NCI-H1694 (cell line): ENCODE measurements at places on chromosomes 5 and 9.

DNA sequence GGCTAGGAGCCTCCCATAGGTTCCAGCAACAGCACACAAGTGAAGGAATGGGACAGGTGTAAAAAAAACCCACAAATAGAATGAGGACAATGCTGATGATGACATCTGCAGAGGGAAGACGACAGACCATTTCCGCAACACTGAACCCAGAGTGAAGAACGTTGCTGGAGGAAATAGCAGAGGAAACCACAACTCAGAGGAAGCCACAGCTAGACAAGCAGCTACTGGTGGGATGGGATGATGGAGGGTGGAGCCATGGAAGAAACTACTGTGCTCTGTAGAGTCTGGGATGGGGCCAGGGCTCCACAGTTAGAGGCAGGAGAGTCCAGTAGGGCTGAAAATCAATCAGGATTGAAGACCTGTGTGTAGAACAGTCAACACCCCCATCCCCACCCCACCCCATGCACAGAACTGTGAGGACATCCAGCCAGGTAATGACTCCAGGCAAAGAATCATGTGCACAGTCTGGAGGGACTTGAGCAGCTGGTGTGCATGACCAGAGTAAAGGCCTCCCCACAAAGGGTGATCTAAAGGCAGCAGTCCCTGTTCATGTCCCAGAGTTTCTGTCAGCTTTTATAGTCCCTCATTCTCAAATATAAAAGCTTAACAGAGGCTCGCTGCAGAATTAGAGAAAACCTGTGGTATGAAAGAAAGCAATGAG lies 65.2 kb upstream of the SPIN1 start:
- no peak for DNase-seq

DNA sequence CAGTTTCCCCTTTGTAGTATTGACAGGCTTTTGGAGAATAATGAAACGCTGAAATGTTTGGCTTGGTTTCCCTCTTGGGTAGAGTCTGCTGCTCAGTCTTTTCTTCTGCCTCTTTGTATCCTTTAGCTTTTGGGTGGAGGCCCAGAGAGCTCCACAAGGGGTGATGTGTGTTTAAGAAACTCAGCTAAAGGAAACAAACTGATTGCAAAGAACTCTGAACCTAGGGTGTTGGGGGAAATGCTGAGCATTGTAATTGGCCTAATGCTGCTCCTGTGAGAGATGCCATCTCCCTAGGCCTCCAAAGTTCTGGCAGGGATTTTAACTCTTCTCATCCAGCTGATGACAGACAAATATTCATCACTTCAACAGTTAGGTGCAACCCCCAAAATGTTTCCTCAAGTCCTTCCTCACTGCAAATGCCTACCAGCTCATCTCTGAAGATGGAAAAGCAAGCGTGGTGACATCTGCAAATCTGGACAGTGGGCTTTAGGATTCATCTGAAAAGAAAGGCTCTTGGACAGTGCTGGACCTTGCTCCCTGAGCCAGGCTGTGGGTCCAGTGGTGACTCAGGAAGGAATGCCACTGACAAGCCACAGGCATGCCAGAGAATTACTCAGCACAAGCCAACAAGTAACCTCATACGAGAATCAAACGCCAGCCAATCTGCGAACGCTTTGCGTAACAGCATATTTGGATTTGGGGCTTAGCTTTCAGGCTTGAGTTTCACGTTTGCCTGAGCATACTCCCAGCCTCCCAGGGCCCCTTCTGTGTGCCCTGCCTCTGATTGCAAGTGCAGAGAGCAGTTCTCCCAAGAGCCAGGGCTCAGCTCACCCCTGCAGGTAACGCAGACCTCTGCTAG lies 30.5 kb upstream of the ZSWIM6 start:
- DNase-seq: no peak

DNA sequence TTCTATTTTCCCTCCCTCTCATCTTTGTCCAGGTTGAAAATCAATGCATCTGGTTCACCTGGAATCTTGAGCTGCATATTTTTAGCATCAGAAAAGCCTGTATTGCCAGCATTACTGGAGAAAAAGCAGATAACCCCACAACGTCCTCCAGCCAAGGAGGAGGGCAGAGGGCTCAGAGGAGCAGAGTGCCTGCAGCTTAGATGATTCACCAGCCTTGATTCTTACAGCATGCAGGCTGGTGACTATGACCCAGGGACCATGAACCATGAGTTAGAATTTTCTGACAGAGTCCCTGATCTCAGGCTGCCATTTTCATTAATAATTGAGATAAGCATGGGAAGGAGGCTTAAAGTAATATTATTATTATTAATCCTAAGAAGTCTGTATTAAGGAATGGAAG lies 278.2 kb downstream of the BRINP1 start:
- no peak for DNase-seq

DNA sequence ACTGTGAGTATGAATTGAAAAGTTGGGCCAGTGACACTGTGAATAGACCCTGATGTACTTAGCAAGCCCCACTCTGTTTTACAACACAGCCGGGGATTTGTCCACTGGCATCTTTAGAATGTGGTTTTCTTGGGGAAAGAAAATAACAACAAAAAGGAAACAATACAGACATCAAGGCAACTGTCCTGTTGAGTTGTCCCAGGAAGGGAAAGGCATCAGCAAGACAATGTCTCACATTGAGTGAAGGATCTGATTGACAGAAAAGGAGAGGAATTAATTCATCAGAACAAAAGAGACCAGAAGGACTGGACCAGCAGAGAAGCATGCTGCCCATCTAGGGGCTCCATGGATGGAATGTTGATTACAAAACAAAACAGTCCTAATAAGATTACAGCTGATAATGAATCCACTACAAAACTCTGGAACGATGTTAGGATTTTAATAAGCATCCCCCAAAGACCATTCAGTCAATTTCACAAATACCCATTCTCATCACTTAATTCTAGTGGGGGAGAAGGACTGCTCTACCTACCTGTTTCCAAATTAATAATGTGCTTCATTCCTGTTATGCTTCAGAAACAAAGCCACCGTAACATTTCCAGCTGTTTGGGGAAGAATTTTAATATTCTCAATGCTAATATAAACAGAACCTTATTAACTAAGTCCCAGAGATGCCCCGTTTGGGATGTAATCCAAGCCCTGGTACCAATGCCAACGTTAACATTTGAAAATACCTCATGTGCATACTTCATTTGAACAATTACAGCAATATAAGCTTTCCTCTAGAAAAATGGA lies 298.0 kb downstream of the SPOCK1 start:
- DNase-seq: no peak

GRCh38 chr5:151154931-151155774 lies 2.4 kb downstream of the ANXA6 start:
- DNase-seq: no peak

DNA sequence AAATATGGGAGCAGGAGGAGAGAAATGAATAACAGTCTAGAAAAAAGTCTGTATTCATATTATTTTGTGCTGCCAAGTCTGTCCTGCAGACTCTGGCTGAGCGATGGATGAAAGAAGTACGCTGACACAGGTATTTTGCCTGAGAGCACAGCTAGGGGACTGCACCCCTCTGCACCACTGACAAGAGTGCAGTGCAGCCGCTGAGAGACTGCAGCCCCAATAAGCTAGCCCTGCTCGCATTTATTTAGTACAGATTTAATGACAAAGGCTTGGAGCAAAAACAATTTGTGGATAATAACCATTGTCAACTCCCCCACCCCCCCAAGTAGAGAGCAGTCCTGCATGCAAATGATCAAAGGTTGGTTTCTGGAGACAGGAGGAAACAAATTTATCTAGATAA lies 13.3 kb upstream of the MRPS30 start:
- no peak for DNase-seq

DNA sequence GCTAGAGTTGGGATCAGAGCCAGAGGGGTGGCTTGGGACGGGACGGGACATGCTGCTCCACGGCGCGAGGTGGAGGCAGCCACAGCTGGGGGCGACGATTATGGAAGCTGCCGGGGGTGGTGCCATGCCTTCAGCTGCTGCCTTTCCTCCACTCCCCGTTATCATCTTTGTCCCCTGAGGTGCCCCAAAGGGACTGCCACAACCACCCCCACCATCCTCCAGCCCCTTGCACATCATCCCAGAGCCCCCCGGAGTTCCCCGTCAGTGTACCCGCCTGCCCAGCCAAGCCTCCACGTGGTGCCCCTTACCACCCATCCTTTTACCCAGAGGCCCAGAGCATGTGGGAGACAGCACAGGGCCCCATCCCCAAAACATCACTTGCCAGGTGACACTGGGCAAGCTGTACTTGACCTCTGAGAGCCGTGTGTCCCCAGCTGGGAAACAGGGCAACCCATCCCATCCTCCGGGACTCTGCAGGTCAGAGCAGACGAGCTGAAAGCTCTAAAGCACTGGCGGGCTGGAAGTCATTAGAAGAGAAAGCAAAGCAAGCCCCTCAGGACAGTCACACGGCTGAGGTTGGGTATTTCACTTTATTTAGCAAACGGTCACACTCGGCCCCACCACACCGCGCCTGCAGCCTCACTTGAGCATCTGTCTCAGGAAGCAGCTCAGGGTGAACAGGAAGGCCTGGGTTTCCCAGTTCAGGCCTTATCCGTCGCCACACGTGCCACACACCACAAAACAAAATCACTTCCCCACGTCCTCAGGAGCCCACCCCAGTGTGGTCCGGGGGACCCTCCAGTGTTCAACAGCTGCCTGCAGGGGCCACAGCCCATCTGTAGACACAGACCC lies 19.5 kb upstream of the MXD3 start:
- DNase-seq: no peak

- no peak for DNase-seq
Measured at GRCh38 chr5:74075501-74076484, 449.8 kb downstream of the ARHGEF28 start.

- DNase-seq: no peak
Measured at GRCh38 chr5:132389585-132390286, 20.2 kb downstream of the SLC22A5 start.

GRCh38 chr5:84260140-84260539 lies 124.5 kb downstream of the EDIL3 start:
- DNase-seq: no peak

DNA sequence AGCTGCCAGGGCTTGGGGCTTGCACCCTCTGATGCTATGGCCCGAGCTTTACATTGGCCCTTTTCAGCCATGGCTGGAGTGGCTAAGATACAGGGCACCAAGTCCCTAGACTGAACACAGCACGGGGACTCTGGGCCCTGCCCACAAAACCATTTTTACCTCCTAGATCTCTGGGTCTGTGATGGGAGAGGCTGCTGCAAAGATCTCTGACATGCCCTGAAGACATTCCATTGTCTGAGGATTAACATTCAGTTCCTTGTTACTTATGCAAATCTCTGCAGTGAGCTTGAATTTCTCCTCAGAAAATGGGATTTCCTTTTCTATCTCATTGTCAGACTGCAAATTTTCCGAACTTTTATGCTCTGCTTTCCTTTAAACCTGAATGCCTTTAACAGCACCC lies 337.0 kb upstream of the SMC2 start:
- no peak for DNase-seq

GRCh38 chr5:149550594-149551226 lies 529 bp downstream of the CSNK1A1 start:
- no peak for DNase-seq

DNA sequence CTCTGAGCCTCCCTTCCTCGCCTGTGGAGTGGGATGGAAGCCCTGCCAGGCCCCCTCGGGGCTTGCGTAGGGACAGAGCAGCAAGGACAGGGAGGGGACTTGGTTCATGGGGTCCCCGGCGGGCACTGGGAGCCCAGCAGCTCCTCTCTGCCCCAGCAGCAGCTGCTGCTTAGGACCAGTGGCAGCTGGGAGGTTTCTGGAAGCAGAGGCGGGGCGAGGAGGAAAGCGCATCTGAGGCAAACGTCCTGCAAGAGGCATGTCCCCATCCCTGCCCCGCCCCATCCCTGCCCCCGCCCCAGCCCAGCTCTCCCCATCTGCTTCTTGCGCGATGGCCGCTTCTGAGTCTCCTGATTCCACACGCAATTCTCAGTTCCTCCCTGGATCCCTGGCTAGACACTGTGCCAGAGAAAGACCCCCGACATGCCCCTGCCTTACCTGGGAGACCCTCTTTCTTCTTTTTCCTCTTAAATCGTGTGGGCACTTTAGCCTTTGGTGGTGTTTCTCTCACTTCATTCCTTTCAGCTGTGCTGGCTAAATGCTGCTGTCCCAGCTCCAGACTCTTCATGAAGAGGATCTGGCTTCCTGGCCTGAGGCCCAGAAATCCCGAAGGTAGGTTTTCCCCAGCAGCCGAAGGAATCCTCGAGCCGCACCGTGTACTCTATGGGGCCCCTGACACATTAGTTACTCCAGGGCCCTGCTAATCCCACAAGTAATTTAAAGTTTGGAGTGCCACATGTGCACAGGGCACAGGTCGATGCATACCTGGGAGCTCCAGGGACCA lies 4.4 kb upstream of the OR2S2 start:
- no peak for DNase-seq

DNA sequence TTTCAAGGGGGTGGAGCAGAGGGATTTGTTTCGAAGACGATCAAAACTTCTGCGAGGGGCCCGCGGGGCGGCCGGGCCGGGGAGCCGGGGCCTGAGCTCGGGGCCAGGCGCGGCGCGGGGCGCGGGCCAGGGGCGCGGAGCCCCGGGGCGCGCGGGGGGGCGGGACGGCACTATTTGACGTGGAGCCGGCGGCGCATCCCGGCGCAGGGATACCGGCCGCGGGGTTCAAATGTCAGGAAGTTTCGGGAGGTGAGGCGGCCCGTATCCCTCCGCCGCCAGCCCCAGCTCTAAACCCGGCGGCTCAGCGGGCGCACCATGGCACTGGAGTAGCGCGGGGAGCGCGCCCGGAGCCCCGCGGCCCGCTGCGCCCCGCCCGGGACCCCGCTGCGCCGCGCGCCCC lies at the start of gene LMX1B:
Gene LMX1B, plus strand, starts transcription at position 278 of the 400 bp plus-strand sequence. CDS start 522 bp downstream, outside the sequence.
- no peak for DNase-seq

DNA sequence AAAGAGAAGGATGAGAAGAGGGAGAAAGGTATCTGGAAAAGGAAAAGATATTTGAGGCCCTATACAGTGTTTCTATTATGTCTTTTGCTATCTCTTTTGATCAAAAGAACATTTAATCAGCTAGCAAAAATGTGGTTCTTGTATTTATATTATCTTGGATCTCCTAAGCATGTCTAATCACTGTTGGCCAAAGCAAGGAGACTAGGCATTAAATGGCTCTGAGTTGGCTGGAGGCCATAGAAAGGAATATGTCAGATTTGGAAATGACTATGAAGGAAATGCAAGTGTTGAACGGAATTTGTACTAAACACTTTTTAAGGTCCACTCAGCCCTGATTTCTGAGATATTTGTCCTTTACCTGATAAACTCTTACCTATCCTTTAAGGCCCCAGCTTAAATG lies 22.4 kb upstream of the THG1L start:
- DNase-seq: no peak

- DNase-seq: no peak
Measured at GRCh38 chr9:93634311-93635185, 58.2 kb downstream of the PHF2 start.

DNA sequence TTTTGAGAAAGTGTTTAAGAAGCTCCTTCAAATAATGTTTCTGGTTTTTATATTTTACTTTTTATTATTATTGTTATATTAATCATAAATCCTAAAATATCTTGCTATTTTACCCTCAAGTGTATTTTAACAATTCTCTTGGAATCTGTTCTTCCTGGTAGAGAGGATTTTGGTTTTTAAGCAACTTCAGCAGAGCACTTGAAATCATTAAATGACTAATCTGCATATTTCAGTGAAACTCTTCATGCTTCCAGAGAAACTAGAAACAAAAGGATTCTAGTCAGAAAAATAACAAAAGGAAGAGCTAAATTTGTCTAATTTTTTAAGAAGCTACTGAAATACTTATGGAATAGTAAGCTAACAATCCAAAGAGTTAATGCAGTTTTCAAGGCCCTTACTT lies 1057.3 kb downstream of the TLE1 start:
- DNase-seq: no peak
